CD4-positive, alpha-beta T cell (primary cell): ENCODE measurements at places on chromosomes 3 and 15.

- no peak for DNase-seq
- no peak overlapping the region for H3K27ac ChIP-seq
- H3K36me3 ChIP-seq: no peaks in the 10 kb centered on the region
- H3K4me3 ChIP-seq: no peak overlapping the region
These were observed 14.9 kb downstream of the CHST2 start for GRCh38 chr3:143134471-143134870.

GRCh38 chr15:41553731-41554130, 5.3 kb upstream of the TYRO3 start:
- peaks cover 16% of the 10 kb centered on the region for H3K4me1 ChIP-seq
- no peak for DNase-seq
- no peaks in the 10 kb centered on the region for H3K36me3 ChIP-seq
- H3K27ac ChIP-seq: no peak overlapping the region
- no peak overlapping the region for H3K4me3 ChIP-seq
- H3K27me3 ChIP-seq: no peaks in the 10 kb centered on the region

DNA sequence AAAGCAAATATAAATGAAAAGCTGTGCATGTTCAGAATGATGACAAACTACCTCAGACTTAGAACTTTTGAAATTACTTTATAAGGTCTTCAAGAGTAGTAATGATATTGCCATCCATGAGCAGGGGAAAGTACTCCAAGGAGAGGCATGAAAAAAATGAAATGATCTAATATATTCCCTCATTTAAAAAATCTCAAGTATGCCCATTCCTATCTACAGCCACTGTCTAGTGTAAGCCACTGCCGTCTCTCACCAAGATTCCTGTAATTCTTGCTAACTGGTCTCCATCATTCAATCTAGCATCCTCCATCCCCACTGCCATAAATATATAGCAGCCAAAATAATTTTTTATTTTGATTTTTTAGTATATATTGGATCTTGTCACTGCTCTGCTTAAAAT, 258.8 kb downstream of the PLOD2 start:
- H3K36me3 ChIP-seq: no peaks in the 10 kb centered on the region
- no peaks in the 10 kb centered on the region for H3K4me1 ChIP-seq
- no peak overlapping the region for H3K27ac ChIP-seq
- DNase-seq: no peak
- H3K27me3 ChIP-seq: no peaks in the 10 kb centered on the region

DNA sequence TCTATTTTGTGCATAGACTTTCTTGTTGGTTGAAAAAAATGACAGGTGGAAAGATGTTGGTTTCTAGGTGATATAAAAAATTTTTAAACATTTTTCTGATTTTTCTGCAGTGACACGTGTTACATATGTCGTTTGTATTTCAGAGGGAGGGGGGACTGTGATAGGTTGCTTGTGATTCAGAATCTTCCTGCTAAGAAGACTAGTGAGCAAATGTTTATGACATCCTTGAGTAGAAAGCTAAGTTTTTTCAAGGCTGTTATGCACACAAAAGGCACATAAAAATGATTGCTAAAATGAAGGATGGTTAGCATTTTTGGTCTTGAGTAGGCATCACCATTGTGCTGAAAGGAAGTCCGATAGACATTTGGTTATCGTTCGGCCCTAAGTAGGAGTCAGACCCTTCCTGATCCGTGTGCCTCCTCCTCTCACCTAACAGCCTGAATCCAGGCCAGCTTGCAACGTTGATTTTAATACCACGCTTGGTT, 1.5 kb downstream of the ZNF639 start:
- peak overlapping the region; percentile 72 for H3K4me3 ChIP-seq
- DNase-seq: peak; percentile 59
- H3K36me3 ChIP-seq: peaks cover 19% of the 10 kb centered on the region
- H3K27ac ChIP-seq: peak overlapping the region; percentile 97
- peaks cover 25% of the 10 kb centered on the region for H3K4me1 ChIP-seq

GRCh38 chr3:148084931-148085330, 612.8 kb upstream of the AGTR1 start:
- no peak overlapping the region for H3K27ac ChIP-seq
- H3K36me3 ChIP-seq: no peaks in the 10 kb centered on the region
- DNase-seq: peak; percentile 6
- H3K27me3 ChIP-seq: no peaks in the 10 kb centered on the region
- no peaks in the 10 kb centered on the region for H3K4me1 ChIP-seq

DNA sequence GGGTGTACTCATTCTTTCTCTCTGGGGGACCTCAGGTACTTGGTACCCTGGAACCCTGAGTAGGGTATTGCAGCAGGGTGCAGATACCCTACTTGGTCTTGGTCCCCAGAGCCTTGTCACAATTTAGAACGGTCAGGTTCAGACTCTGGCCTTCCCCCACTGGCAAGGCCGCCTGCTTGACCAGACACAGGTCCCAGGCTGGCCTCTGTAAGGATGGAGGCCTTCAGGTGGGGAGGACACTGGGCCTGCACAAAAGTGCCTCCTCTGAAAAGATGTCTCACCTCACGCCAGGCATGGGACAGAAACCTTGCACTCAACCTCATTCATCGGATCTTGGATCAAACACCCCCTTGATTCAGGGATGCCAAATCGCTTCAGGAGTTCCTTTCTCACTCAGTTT, 158.4 kb downstream of the KLF13 start:
- peaks cover 60% of the 10 kb centered on the region for H3K4me1 ChIP-seq
- H3K27ac ChIP-seq: no peak overlapping the region
- no peak overlapping the region for H3K4me3 ChIP-seq
- no peaks in the 10 kb centered on the region for H3K36me3 ChIP-seq

- no peak overlapping the region for H3K27ac ChIP-seq
- H3K4me3 ChIP-seq: no peak overlapping the region
- DNase-seq: no peak
- no peaks in the 10 kb centered on the region for H3K27me3 ChIP-seq
- H3K36me3 ChIP-seq: no peaks in the 10 kb centered on the region
These were observed 21.3 kb downstream of the EFCC1 start for GRCh38 chr3:129022114-129023007.

DNA sequence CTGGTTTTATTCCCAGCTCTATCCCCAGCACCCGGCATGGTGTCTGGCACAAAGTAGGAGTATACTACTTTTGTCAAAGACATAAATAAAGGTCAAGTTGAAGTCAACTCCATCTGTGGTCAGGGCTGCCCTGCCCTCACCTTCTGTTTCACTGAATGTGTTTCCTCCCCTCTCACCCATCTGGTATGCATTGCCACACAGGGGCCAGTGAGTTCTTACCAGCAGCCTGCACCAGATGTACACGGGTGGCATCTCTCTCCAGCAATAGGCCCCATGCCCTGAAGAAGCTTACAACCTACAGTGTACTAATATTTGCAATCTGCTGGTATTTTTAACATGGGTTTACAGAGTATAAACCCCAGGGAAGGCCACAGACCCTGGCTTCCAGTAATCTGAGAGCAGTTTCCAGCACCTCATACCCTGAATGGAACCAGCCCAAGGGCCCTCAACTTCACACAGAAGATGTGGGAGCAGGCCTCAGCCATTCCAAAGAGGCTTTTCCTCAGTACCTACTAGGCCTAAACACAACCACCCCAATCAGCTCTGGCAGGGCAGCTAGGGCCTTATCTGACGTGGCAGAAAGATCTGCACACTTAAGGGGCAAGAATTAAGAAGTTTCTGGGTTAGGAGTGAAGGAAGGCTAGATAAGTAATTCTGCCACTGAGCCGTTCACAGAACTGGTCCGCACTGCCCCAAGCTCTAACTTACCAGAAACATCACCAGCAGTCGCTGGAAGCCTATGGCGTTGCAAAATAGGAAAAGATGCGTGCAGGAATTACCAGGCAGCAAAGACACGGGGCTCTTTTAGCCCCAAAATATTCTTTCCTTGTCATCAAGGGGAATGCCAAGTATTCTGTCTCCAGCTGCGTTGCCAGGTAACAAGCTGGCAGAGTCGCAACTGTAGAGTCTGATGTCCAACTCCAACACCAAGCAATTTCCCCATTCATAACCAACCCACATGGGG, 2.1 kb downstream of the IDH2 start:
- no peaks in the 10 kb centered on the region for H3K27me3 ChIP-seq
- no peak for DNase-seq
- peak overlapping the region; percentile 86 for H3K27ac ChIP-seq
- no peaks in the 10 kb centered on the region for H3K36me3 ChIP-seq

DNA sequence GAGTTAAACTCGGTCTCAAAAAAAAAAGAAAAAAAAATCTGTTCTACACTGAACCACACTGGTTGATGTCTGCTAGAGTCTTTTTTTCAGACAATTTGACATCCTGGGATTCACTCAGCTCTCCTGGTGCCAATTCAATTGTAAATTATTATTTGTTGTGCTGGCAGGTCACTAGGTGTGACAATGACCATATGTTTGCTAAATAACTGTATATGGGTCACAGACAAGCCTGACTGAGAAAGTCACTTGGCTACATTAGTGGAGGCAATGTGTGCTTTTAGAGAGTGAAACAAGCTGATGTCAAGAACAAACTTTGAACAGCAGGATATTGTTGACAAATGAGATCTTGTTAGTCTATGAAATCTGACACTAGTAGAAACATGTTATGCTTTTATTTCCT, 1379.1 kb downstream of the ZPLD1 start:
- H3K4me3 ChIP-seq: no peak overlapping the region
- no peak for DNase-seq
- no peaks in the 10 kb centered on the region for H3K4me1 ChIP-seq
- H3K36me3 ChIP-seq: no peaks in the 10 kb centered on the region

DNA sequence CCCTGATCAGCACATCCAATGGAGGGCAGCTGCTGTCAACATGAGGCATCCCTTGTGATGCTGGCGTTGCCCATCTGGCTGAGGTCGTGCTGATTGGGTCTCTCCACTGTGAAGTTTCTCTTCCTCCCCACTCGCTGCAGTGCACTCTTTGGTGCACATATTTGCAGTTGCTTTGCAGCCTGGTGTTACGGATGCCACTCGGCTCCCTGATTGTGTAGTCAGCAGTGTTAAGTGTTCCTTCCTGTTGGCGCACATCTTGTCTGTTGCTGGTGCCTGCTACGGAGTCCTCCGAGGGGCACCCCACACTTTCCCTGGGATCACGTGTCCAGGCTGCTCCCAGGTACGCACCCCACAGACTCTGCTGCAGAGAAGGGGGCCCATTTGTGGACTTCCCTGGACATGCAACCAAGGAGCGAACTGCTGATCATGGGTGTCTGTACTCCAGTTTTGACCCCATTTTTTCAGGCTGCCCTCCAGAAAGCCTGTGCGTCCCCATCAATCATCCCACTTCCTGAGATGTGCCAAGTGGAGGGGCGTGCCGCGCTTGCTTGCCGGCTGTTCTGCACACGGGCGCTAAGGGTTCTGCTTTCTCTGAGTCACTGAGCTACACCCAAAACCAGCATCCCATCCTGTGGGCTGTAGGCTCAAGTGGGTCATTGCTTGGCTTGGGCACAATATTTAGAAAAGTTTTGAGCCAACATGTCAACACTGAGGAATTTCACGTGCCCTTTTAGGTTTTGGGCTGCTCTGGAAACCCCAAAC, 98.6 kb downstream of the FBLN2 start:
- no peak overlapping the region for H3K27ac ChIP-seq
- peaks cover 12% of the 10 kb centered on the region for H3K27me3 ChIP-seq
- no peaks in the 10 kb centered on the region for H3K36me3 ChIP-seq
- peaks cover 37% of the 10 kb centered on the region for H3K4me1 ChIP-seq

GRCh38 chr3:58384381-58385090, 49.1 kb downstream of the PDHB start:
- DNase-seq: no peak
- no peaks in the 10 kb centered on the region for H3K27me3 ChIP-seq
- no peaks in the 10 kb centered on the region for H3K4me1 ChIP-seq
- no peak overlapping the region for H3K27ac ChIP-seq

DNA sequence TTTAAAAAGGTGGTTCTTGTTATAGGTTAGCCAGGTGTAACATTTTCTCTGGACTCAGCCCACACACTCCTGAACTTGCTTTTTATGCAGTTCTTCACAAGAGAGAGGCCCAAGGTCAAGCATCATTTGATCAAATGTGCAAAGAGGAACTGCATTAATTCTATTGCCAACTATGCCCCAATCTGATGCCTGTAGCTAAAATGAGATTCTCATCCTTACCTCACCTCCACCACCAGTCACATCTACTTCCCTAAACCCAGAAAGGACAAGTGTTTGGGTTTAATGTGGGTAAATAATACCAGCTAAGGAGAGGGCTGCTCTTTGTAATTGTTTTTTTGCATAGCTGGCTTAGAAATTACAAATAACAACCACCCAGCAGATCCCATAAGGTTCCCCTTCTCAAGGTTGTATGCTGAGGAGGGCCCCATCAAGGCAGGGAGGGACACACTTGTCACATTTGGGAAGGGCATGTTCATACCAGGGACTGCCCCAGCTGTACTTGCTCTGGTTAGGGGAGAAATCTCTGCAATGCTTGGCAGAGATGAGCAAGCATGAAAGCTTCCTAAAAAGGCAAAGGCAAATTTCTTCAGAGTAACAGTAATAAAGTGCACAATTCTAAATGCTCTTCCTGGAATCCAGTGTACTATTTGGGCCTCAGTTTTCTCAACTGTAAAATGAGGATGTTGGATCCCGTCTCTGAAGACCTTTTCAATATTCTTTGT, 76.2 kb downstream of the TGFBR2 start:
- peaks cover 49% of the 10 kb centered on the region for H3K4me1 ChIP-seq
- peaks cover 67% of the 10 kb centered on the region for H3K36me3 ChIP-seq
- DNase-seq: no peak
- no peaks in the 10 kb centered on the region for H3K27me3 ChIP-seq
- peak overlapping the region; percentile 13 for H3K27ac ChIP-seq

- DNase-seq: no peak
- H3K4me1 ChIP-seq: no peaks in the 10 kb centered on the region
- no peaks in the 10 kb centered on the region for H3K36me3 ChIP-seq
- H3K27ac ChIP-seq: no peak overlapping the region
These were observed 12.2 kb upstream of the SLC25A36 start for GRCh38 chr3:140929446-140929845.

DNA sequence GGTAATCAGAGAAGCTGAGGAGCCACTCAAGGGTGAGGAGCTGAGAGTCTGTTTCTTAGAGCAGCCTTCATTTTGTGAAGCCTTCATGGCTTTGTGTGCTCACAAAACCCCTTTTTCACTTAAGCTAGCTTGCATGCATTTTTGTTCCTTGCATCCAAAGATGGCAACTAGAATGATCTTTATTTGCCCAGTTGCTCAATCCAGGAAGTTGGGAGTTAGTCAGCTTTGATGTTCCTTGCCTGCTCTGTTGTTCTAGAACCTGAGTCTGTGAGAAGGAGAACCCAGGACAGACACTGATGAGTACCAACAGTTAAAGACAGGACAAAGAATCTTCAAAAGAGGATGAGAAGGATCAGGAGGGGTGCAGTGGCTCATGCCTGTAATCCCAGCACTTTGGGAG, 81.8 kb downstream of the IL20RB start:
- no peak for DNase-seq
- no peaks in the 10 kb centered on the region for H3K4me1 ChIP-seq
- no peaks in the 10 kb centered on the region for H3K27me3 ChIP-seq
- H3K27ac ChIP-seq: no peak overlapping the region
